ENCODE measurements at places on chromosomes 2 and 18.

DNA sequence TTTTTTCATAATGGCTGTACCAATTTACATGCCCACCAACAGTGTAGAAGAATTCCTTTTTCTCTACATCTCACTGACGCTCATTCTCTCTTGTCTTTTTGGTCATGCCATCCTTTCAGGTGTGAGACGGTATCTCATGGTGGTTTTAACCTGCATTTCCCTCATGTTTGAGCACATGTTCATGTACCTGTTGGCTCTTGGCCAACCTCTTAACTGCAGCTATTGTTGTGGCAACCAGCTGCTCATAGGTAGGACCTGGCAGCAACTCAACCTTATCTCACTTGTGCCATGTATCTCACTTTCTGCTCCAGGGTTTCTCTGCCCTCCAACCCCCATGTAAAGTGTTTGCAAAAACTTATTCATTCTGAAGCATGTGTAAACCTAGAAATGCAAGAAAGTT lies 167.5 kb downstream of the UPP2 start:
- no peak for DNase-seq

DNA sequence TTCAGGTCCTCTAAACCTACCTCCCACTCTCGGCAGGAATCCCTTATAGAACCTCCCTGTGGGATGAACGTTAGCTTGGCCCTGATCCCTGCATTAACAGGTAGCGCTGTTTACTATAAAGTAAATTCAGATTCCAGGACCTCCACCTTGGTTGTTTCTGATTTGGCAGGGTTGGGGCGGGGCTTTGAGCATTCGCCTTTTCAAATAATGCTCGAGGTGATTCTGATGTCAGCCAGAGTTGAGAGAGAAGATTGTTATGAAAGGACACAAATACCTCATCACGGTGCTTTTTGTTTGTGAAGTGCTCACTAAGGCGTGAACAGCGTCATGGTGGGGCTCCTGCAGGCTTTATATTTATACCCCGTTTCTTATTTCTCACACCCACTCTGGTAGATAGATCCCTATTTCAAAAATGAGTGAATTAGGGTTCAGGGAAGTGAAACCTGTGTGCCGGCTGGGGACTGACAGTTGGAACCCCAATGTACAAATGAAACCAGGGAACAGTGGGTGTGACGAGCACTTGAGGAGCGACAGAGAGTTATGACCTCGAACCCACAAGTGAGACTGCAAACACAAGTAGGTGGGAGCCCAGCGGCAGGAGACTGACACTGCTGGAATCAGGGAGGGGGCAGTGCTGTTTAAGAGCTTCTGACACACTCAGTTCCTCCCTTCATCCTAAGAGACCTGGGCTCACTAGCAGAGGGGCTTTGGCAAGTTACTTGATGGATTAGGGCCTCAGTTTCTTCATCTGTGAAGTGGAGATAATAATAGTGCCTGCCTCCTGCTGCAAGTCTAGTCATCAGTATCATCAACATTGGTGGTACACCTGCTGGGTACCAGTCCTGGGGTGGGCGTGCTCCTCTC lies 14.2 kb upstream of the CXCR4 start:
- peak; percentile 67 for DNase-seq

GRCh38 chr2:2698182-2699120 lies 367.4 kb upstream of the MYT1L start:
- no peak for DNase-seq

- DNase-seq: no peak
Observed at GRCh38 chr2:120820263-120820952, 84.7 kb downstream of the GLI2 start.

DNA sequence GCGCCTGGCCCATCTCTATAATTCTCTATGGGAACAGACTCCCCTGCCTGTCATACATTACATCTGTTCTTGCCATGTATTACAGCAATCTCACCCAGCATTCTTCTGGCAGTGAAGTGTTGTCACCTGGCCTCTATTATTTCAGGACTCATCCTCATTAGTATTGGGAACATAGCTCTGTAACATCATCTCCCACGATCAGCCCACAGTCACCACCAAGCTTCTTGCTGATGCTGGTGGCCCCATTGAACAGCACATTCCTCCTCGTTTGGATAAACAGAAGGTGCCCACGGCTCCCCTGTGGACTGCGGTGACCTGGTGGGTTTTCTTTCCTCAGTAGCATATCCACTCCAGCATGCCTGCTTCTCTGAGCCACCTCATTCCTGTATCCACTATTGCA lies 21.5 kb downstream of the CHCHD5 start:
- DNase-seq: no peak

GRCh38 chr2:146608490-146608889 lies 1236.3 kb upstream of the ACVR2A start:
- DNase-seq: no peak

All from activated naive CD8-positive, alpha-beta T cell treated with anti-CD3 and anti-CD28 coated beads for 36 hours (primary cell).